ENCODE measurements at places on chromosomes 3 and 15. TPM values are rescaled to one million over a fixed set of nuclear protein-coding genes. Genes with fewer than 3 reads are reported as not detected.

The PAQR9 gene
- polyA plus RNA-seq = 3.8 TPM

The GOLGA6L7 gene
- polyA plus RNA-seq = not detected

The TMCO5A gene
- polyA plus RNA-seq = not detected

The PP2D1 gene
- polyA plus RNA-seq = 0.40 TPM

The LMAN1L gene
- polyA plus RNA-seq = not detected

The SNTN gene
- polyA plus RNA-seq = not detected

The RHCG gene
- polyA plus RNA-seq = 1.7 TPM

The LRTM1 gene
- 0.23 TPM for polyA plus RNA-seq

The RPP25 gene
- polyA plus RNA-seq = 60.4 TPM

Data from hepatocyte (in vitro differentiated cells).